MCF 10A (cell line): ENCODE measurements at places on chromosomes 3 and 15. TPM values are rescaled to one million over a fixed set of nuclear protein-coding genes. Genes with fewer than 3 reads are reported as not detected.
A peak's percentile ranks its signal among the peaks of the same experiment; 100 is the strongest.

DNA sequence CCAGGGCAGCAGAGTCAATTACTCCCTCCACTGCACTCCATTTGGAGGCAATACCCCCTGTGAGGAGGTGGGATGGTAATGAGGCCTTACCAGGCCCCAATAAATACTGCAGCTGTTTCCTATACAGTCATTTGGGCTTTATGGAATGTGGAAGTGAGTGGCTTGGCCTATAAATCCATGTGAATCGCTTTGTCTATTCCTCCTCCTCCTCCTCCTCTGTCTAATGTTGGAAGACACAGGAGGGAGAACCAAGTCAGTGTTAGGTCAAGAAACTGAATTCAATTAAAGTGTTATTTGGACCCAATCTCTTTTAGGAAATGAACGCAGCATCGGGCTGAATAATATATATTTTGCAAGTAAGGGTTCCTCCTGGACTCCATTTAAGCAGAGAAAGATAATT, 17.3 kb upstream of the SRGAP3 start:
- no peaks in the 10 kb centered on the region for H3K27me3 ChIP-seq
- no peak overlapping the region for H3K27ac ChIP-seq
- no peak overlapping the region for H3K4me3 ChIP-seq
- H3K36me3 ChIP-seq, result no peaks in the 10 kb centered on the region

GRCh38 chr15:22944651-22945050, 35.5 kb downstream of the CYFIP1 start:
- peak; percentile 49 for DNase-seq
- H3K27ac ChIP-seq, result peak overlapping the region; percentile 27
- no peaks in the 10 kb centered on the region for H3K27me3 ChIP-seq
- H3K4me3 ChIP-seq, result no peak overlapping the region
- peaks cover 48% of the 10 kb centered on the region for H3K36me3 ChIP-seq
- H3K4me1 ChIP-seq, result peaks cover 21% of the 10 kb centered on the region

DNA sequence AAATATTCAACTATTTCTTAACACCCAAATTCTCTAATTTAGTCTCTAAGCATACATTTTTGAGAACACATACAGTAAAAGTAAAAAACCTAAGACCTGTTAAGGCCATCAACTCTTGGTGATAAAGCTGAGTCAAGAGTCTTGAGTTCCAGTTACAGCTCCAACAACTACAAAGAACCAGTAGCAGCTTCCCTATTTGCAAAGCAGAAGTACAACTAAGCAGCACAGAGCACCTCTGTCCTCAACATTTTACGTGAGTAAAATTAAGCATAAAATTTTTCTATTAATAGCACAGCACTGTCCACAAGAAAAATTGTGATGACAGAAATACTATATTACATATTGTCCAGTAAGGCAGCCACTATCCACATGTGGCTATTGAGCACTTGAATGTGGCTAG, 4.4 kb downstream of the PCOLCE2 start:
- no peak overlapping the region for H3K4me3 ChIP-seq
- H3K4me1 ChIP-seq, result no peaks in the 10 kb centered on the region
- H3K36me3 ChIP-seq, result no peaks in the 10 kb centered on the region
- no peak overlapping the region for H3K27ac ChIP-seq
- DNase-seq, result no peak
- no peaks in the 10 kb centered on the region for H3K27me3 ChIP-seq

GRCh38 chr15:43253431-43254403, 13.0 kb downstream of the TGM5 start:
- peak overlapping the region; percentile 46 for H3K27ac ChIP-seq
- no peaks in the 10 kb centered on the region for H3K36me3 ChIP-seq
- DNase-seq, result peak; percentile 94
- H3K27me3 ChIP-seq, result no peaks in the 10 kb centered on the region
- H3K4me3 ChIP-seq, result peak overlapping the region; percentile 9
- peaks cover 34% of the 10 kb centered on the region for H3K4me1 ChIP-seq

Gene SMCO1
- total RNA-seq, result not detected in 2 replicates

GRCh38 chr3:31981206-31982181, at the start of the genes OSBPL10 and ZNF860:
Gene OSBPL10, minus strand, starts transcription at chr3:31981262. Its CDS starts 83 bp downstream, at chr3:31981179.
Gene ZNF860, plus strand, starts transcription at chr3:31981750. Its CDS starts 7,330 bp downstream, at chr3:31989080.
- H3K27me3 ChIP-seq, result no peaks in the 10 kb centered on the region
- peak within 1 kb of the TSS; percentile 93 for H3K4me3 ChIP-seq
- peaks cover 46% of the 10 kb centered on the region for H3K4me1 ChIP-seq

GRCh38 chr15:101232677-101233076, 19.2 kb downstream of the CHSY1 start:
- no peak overlapping the region for H3K4me3 ChIP-seq
- DNase-seq, result no peak
- H3K4me1 ChIP-seq, result peaks cover 20% of the 10 kb centered on the region
- H3K36me3 ChIP-seq, result peaks cover 36% of the 10 kb centered on the region
- H3K27me3 ChIP-seq, result no peaks in the 10 kb centered on the region

Gene SUMF1
- 11.8 and 18.9 TPM in 2 replicates for total RNA-seq

Gene CNTN3
- 2.6 and 3.5 TPM in 2 replicates for total RNA-seq
